ENCODE measurements at places on chromosomes 1 and 21. TPM values are rescaled to one million over a fixed set of nuclear protein-coding genes. Genes with fewer than 3 reads are reported as not detected.
A peak's percentile ranks its signal among the peaks of the same experiment; 100 is the strongest.

DNA sequence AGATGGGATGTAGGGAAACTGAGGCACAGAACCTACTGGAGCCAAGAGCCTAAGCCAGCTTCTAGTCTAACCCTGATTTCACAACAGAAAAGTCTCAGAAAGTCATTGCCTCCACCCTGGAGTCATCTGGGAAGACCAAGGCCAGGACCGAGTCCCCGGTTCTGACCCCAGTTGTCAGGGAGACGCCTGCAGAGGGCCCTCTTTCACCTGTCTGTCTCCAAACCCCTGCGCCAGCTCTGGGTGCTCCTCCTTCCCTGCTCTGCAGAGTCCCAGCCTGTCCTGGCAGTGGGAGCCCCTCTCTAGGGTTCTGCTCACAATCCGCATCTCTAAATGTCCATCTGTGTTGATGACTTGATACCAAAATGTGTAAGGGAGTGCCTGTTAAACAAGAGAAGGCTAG, 149.7 kb downstream of the PGBD5 start:
- H3K27me3 ChIP-seq: no peaks in the 10 kb centered on the region
- DNase-seq: peak; percentile 23
- no peak overlapping the region for H3K27ac ChIP-seq

The PROK1 gene
- total RNA-seq: not detected

The RYR2 gene
- 3.4 TPM for total RNA-seq

The PER3 gene
- total RNA-seq: 24.4 TPM

- no peak overlapping the region for H3K4me3 ChIP-seq
- no peaks in the 10 kb centered on the region for H3K4me1 ChIP-seq
- no peak overlapping the region for H3K27ac ChIP-seq
- H3K27me3 ChIP-seq: no peaks in the 10 kb centered on the region
These were observed 796.3 kb downstream of the BRINP3 start for GRCh38 chr1:189681252-189681919.

DNA sequence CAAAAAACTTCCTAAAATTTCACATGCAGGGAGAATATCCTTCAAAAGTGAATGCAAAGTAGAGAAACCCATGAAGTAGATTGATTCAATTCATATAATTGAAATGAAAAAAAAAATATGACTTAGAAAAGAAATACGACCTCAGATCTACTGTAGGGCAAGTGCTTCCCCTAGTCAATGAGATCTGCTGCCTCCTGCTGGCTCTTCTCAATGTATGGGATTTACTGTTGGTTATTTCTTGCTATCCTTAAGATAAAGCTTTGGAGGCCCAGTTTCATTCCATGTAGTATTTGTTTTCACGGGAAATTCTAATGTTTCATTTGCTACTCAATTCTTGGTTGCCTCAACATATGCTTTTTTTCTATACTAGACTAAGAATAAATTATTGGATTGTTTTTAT, 46.2 kb downstream of the ZNF648 start:
- H3K27me3 ChIP-seq: no peaks in the 10 kb centered on the region
- H3K4me3 ChIP-seq: no peak overlapping the region
- no peak for DNase-seq
- no peak overlapping the region for H3K27ac ChIP-seq

The KIAA0040 gene
- total RNA-seq: 24.9 TPM

DNA sequence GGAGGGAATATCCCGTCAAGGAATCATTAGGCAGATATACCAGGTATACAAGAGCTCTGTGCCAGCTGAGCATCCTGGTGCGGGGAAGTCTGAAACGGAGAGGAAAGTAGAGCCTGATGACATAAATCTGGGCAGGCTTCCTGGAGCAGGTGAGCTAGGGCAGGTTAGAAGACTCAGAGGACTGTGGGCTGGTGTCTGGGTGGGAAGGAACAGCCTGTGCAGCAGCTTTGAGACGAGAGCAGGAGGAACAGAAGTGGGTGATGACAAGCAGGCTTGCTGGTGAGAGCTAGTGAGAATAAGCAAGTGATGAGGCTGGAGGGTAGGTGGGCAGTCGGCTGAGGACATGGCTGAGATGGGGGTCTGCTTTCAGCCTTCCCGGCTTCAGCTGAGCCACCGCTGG, 6.7 kb downstream of the CELSR2 start:
- no peak overlapping the region for H3K4me3 ChIP-seq
- no peak for DNase-seq
- no peak overlapping the region for H3K27ac ChIP-seq
- H3K27me3 ChIP-seq: no peaks in the 10 kb centered on the region
- H3K36me3 ChIP-seq: no peaks in the 10 kb centered on the region

- H3K27me3 ChIP-seq: no peaks in the 10 kb centered on the region
- no peak overlapping the region for H3K4me3 ChIP-seq
- no peak for DNase-seq
- no peak overlapping the region for H3K27ac ChIP-seq
- no peaks in the 10 kb centered on the region for H3K36me3 ChIP-seq
These were observed 11.9 kb downstream of the ECE1 start for GRCh38 chr1:21278208-21278859.

The PTGER3 gene
- total RNA-seq: not detected

GRCh38 chr1:72516826-72517225, 234.5 kb upstream of the NEGR1 start:
- no peak overlapping the region for H3K4me3 ChIP-seq
- H3K4me1 ChIP-seq: no peaks in the 10 kb centered on the region
- no peaks in the 10 kb centered on the region for H3K27me3 ChIP-seq
- DNase-seq: no peak
- no peaks in the 10 kb centered on the region for H3K36me3 ChIP-seq
- no peak overlapping the region for H3K27ac ChIP-seq

Measured in Caco-2 (cell line).